ENCODE measurements at places on chromosomes 1 and 21.
A peak's percentile ranks its signal among the peaks of the same experiment; 100 is the strongest.

DNA sequence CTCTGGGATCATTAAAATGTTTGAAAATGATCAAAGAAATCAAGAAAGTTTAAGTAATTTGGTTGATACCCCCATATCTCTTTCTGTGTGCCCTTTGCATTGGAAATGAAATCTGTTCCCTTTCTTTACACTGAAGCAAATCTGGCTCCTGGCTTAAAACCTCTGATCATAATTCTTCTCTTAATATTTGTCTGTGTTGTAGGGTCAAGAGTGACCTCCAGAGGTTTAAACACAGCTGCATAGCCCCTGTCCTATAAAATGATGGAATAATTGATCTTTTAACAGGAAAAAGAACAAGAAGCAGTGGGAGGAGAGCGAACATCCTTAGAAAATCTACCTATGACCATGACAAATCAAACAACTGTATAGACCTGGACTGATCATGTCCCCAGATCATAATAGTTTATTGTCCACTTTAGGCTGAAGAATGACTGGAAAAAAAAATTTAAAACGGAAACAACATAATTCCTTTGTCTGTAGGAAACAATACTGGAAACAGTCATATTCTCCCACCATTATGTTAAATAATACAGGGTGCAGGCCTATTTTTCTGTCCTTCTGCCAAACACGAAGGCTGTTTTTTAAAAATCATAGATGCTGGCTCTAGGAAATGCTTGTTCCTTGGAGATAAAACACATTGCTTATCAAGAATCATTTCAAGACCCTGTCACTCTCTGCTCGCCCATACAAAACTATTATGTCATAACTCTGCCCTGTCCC, 184.3 kb downstream of the NEGR1 start:
- DNase-seq: no peak

GRCh38 chr1:235304549-235305451, 23.2 kb downstream of the ARID4B start:
- DNase-seq: peak; percentile 21

GRCh38 chr1:108028841-108029388, 63.9 kb upstream of the VAV3 start:
- no peak for DNase-seq

DNA sequence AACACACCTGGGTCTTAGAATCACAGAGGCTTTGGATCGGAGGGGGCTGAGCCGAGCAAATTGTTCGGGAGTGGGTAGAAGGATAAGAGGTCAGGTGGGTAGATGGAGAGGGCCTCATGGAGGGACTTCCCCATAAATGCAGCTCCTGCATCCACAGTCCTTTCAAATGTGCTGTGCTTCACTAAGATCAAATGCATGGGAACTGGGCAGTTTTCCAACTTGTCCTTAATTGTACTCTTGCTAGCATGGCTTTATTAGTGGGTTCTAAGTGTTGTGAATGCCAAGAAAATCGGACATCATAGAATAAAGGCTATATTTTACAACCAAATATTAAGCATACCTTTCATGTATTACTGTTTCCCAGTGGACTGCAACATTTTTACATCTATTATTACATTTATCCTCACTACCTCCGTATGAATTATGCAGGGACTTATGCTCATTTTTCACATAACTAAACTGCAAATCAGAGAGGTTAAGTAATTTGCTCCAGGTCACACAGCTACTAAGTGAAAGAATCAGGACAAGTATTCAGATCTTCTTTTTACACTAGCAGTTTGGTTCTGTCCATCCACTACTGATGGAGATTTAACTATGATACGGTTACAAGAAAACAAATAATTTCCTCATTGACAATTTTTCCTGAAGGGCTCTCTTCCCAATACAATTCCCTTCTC, 174.5 kb upstream of the RUNX1 start:
- no peak for DNase-seq

DNA sequence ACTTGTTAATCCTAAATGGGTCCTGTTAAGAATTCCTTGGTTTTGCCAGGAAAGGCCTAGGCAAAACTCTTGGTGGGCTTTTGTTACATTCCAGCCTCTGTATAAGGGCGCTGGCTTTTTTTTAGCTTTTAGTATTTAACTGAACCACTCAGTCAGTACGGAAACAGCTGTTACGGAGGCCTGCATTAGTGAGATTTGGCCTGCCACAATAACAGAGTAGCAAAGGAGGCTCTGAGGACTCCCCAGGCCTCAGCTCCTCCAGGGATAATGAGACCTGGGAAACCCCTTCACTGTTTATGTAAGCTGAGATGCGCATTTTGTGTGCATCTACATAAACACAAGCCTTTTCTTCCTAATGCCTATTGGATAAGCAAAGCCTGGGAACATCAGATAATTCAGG, 210.2 kb downstream of the APP start:
- DNase-seq: peak; percentile 13

- peak; percentile 46 for DNase-seq
Observed at GRCh38 chr1:92877792-92878191, 46.0 kb downstream of the RPL5 start.

GRCh38 chr1:76136894-76137293, 62.3 kb downstream of the ST6GALNAC3 start:
- DNase-seq: no peak

- no peak for DNase-seq
Observed at GRCh38 chr1:179168536-179168935, 60.9 kb downstream of the ABL2 start.

DNA sequence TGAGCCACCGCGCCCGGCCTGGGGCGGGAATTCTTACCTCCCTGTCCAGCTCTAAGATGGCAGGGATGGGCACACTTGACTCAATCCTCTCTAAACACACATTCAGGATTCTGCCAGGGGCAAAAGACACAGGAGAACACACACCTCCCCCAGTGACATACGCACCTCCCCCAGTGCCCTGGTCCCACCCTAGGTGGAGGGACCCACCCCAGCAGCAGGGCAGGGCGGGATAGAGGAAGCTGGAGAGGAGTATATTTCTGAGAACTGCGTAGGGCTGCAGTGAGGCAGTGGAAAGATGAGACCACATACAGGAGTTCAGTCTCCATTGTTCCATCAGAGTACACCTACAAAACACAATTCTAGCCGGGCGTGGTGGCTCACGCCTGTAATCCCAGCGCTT, 92.5 kb downstream of the SDCCAG8 start:
- DNase-seq: no peak

GRCh38 chr21:46457801-46458314, 833 bp upstream of the DIP2A start:
- peak; percentile 49 for DNase-seq

GRCh38 chr1:229111703-229112319, 159.1 kb upstream of the RAB4A start:
- DNase-seq: no peak

- no peak for DNase-seq
Observed at GRCh38 chr1:206953626-206954025, 7.4 kb upstream of the PIGR start.
